ENCODE measurements at places on chromosomes 5 and 9.

DNA sequence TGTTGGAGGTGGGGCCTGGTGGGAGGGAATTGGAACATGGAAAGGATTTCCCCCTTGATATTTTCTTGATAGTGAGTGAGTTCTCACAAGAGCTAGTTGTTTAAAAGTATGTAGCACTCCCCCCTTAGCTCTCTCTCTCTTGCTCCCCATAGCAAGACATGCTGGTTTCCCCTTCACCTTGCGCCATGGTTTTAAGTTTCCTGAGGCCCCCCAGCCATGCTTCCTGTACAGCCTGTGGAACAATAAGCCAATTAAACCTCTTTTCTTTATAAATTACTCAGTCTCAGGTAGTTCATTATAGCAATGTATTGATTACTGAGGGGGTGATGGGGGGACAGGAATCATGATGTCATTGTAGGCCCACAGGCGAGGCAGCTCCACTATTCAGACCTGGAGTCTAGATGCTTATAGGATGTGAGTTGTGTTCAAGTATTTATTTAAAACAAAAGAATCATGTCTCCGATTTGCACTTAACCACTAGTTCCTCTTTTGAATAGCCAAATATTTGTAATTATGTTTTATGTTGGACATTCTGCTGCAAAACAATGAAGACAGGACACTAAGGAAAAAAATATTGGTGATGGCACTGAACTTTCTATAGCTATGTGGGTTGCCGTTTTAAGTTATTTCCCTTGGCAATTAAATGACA is 156.6 kb downstream of the TMEM38B start:
- no peak for DNase-seq

- DNase-seq: no peak
Observed at GRCh38 chr5:133708331-133708850, 96.0 kb upstream of the FSTL4 start.

DNA sequence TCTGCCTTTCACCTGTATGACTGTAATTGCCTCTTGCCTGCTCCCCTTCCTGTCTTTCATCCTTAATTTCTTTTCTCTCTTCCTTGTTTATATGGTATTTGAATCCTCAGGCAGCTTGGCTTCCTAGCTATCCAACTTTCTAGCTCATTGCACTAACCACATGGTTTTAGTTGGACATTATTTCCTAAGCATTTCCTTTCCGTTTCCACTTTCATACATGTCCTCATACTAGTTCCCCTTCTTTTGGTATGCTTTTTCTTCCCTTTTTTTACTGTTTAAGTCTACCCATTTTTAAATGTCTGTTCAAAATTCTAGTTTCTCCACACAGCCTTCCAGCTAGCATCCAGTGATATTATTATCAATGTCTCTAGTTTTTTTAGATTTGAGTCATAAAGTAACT is 6.6 kb downstream of the CWC27 start:
- DNase-seq: no peak

DNA sequence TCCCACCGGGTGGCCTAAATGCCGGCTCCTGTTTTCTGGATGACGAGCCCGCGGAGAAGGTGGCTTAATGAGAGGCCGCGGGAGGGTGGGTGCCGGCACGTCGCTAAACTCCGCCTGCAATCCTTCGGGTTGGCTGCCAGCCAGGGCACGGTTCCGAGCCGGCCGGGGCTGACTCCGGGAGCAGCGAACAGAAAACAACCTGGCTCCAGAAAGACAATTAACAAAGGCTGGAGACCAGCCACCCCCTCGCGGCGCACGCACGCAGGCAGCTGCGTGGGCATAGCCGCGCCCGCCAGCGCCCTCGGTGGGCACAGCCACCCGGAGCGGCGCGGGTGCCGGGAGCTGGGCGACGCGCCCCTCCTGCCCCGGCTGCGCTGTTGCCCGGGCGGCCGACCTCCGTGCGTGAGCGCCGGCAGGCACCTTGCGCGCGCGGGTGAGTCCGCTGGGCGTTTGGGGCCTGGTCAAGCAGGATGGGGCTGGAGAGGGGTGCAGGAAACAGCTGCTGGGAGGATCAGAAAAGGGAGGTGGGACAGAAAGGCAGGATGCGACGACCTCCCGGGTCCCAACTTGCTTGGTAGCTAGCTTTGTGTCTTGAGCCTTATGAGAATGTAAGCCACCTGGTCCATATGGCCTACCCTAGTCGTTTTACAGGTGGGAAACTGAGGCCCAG is at the start of gene ARHGEF37:
Gene ARHGEF37, plus strand, starts transcription at position 307 of the 670 bp plus-strand sequence. CDS start 16,272 bp downstream, outside the sequence.
- DNase-seq: peak; percentile 23

DNA sequence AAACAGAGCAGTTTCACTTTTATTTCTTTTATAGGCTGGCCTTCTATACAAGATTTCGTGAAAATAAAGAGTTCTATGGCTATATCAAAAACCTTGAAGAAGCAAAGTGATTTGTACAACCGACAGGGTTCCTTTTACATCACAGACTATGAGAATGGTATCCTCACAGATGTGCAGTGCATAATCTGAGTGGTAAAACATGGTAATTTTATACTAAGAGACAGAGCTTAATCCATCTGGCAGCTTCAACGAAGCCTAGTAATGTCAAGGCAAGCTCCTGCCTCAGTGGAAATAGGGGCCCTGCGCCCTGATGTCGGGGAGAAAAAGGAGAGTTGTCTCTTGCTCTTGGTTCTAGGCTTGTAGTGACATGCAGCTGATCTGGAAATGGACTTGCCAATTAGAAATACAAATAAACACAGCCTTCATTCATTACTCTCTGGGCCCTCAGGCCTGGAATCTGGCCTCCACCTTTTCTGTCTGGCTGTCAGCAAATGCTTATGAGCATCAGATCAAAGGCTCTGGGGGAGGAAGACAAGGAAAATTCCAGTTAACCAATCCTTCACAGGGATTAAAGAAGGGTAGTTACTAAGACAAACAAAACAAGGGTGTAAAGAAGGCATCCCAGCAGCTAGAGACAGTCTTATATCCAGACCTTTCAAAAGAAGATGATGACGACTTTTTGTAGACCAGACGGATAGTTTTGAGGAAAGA is 33.6 kb upstream of the TRIM32 start:
- DNase-seq: no peak

GRCh38 chr5:82119889-82120288 is 148.1 kb downstream of the ATG10 start:
- DNase-seq: no peak

- DNase-seq: no peak
Observed at GRCh38 chr9:126365780-126366179, 39.2 kb downstream of the MVB12B start.

All from HFFc6 (cell line).